ENCODE measurements at places on chromosomes 16 and 17.

GRCh38 chr16:87930456-87930855 lies 5.9 kb downstream of the CA5A start:
- peak; percentile 40 for DNase-seq

DNA sequence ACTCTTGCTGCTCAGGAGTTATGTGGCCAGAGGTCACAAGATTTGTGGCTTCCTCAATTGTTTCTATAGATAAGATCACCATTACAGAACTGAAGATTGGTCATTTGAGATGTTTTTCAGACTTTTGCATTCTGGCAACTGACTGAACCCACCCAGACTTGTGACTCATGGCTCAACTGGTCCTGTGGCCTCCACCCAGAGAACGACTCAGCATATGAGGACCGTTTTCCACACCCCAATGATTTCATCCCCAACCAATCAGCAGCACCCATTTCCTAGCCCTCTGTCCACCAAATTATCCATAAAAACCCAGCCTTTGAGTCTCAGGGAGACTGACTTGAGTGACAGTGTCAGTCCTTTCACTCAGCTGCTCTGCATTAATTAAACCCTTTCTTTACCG lies 143.2 kb upstream of the ASIC2 start:
- DNase-seq = peak; percentile 17

DNA sequence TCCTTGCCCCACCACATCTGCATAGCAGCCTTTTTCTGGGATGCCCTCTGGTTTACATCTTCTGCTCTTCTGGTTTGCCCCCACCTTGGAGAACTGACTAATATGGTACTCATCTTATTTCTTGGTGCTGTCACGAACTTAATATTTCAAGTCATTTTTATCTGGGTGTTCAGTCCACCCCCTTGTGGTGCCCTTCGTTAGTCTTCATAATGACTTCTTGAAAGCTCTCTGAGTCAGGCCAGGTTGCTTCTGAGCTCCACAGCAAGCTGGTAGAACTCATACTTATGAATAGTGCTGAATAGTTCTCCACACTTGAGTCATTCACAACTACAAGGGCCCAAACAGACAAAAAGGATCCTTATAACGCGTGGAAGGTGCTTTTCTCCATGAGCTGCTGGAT lies 35.8 kb upstream of the TEKT3 start:
- no peak for DNase-seq

DNA sequence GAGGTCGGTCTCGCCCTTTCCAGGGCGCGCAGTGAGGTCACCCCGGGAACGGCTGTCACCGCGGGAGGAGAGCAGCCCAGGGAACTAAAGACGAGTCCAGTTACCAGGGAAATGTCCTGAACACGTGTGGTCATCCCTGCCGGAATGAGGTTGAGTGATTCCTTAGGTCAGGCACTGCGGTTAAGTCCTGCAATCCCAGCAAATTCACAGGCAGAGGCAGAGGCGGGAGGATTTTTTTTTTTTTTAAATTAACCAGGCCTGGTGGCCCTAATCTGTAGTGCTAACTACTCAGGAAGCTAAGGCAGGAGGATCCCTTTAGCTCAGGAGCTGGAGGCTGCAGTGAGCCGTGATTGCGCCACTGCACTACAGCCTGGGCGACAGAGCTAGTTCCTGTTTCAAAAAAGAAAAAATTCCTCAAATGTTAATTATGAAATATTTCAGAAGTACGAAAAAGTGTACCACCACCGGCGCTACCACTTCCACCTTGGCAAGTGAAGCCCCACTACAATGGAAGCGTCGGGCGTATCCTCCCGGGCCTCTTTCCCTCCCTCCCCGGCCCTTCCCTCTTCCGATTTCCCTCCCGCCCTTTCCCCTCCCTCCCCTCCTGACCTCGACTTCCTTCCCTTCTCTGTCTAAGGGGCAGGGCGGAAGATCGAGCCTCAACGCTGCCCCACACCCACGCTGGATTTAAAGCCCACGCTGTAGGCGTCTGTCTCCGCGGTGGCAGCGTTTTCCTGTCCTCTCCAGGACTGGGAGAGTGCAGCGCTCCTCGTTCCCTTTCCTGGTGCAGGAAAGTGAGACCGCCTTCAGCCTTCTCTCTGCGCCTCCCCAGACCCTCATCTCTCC lies 27.3 kb downstream of the SLFN11 start:
- DNase-seq = peak; percentile 90

- peak; percentile 64 for DNase-seq
Observed at GRCh38 chr16:10521681-10522274, 58.6 kb downstream of the EMP2 start.

GRCh38 chr17:9470171-9470570 lies 105.4 kb downstream of the STX8 start:
- DNase-seq = peak; percentile 64

- peak; percentile 50 for DNase-seq
Observed at GRCh38 chr17:34420254-34420766, 57.3 kb upstream of the CCL1 start.

- DNase-seq = no peak
Observed at GRCh38 chr16:31331141-31331764, 23.7 kb upstream of the ITGAX start.

DNA sequence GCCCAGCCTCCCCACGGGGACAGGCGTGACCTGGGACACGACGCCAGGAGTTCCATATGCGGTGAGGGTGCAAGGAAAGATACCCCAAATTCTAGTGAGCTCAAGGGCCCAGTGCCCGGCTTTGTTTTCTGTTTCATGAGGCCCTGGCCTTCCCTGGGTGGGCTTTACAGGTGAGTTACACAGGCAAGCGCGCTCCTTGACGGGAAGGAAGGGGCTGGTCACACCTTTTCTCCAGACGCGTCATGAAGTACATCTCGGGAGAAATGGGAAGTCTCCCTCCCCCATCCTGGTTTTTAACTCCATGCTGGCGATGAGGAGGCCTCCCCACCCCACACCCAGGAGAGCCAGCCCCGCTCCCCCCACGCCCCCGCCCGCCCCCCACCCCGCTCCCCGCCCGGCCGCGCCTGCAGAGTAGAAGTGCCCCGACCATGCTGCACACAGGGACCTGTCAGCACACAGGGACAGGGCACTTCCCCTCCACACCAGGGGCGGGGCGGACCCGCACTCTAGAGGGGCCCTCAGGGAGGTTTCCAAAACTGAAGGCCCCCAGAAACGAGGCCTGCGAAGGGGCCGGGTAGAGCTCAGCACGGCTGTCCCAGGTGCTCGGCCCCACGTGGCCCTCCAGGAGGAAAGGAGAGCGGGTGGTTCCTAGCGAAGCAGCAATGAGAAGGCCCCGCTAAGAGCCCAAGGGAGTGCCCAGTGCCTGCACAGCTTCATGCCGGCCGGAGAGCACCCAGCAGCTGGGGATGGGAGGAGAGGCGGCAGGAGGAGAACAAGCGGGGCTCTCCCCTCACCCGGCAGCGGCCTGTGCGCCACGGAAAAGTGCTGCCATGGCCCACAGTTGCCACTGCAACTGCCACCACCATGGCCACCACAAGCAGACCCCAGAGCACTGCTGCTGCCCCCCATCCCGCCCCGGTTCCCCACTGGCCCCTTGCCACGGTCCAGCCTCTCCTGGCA lies 7.7 kb downstream of the CYB561 start:
- no peak for DNase-seq

- DNase-seq = peak; percentile 88
Observed at GRCh38 chr17:68981288-68981687, 26.1 kb upstream of the ABCA8 start.

- DNase-seq = no peak
Observed at GRCh38 chr16:71367241-71367976, 8.9 kb downstream of the CALB2 start.

DNA sequence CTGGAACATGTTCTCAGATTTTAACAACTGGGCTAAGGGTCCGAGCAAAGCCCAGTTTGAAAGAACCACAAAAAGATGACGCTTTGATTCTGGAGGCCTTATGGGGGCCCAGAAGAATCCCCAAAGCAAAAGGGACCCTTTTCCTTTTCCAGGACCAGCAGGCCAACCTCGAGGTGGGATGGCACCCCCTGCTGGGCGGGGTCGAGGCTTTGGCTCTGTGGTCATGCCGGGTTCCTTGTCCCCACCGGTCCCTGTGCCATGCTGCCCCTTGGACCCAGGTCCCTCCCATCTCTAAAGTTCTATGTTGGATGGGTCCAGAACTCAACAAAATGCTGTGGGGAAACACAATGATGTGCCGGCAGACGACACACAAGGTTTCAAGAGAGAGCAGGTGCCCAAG lies 30.9 kb downstream of the TMEM204 start:
- no peak for DNase-seq

DNA sequence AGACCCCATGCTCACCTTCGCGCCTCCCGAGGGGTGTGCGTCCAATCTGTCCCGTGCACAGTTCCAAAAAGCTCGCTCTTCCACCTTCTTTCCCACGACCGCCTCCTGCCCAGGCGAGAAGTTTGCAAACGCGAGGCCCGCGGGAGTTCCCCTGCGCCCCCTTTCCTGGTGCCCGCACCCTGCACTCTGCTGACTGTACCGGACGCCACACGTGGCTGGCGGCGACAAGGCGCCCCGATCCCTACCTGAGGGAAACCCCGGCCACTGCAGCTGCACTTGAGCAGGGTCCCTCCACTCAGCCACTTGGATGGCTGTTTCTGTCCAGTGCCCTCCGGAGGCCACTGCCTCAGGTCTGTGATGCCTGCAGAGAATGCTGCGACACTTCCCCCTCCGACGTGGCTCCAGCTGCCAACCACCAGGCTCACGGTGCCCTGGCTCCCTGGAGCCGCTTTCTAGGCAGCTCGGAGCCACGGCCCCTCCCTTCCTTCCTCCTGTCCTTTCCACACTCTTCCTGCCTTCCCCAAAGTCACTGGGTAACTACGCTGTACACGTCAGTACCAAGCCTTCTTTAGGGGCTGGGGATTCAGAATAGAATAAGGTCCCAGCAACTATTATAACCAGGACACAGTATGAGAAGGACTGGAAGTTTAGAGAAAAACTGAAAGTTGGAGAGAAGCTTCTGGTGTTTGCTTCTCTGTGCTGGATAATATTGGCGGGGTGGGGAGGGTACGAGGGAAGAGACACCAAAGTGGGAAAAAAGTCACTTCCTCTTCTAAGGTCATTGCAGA lies at the start of gene MLKL:
Gene MLKL, minus strand, starts transcription at position 425 of the 788 bp plus-strand sequence. CDS start 5,105 bp downstream, outside the sequence.
- peak; percentile 79 for DNase-seq

DNA sequence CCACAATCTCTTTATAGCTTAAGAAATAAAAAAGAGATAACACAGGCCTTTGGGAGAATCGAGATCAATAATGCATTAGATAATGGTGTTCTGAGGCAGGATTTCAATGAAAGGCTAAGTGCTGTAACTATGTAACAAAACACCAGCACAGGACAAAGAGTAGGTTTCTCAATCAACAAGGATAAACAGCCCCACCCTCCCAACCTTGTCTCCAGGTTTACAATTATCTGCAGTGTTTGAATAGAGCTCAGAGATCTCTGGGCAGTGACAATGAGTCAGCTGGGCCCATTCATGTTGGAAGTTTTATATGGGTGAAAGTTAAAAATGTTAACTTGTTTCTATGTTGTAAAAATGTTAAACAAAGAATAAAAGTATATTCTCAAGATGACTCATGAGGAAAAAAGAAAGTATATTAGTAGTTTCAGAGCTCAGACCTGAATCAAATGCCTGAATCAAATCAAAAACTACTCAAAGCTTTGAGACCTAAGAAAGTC lies 17.0 kb upstream of the KRT20 start:
- DNase-seq = no peak

DNA sequence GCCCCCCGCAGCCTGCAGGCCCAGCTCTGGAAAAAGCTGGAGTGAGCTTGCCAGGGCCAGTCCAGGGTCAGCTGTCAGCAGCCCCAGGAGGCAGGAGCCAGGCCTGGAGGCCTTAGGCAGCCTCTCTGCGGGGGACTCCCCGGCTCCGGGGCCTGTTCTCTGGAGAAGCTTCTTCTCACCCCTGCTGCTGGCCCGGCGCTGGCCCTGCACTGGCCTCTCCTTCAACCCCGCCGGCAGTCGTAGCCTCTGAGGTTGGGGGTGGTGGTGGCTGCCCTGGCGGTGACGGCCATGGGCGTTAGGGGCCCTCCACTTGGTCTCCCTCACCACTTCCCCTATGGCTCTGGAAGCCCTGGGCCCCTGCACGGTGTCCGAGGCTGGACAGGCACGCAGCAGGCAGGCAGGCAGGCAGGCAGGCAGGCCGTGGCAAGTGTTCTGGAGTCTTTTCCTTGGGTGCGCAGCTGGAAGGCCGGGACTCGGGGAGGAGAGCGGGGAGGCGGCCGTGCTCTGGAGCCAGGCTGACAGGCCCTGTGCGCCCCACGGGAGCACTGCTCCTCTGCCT lies 2.1 kb downstream of the FOXF1 start:
- DNase-seq = no peak

GRCh38 chr16:16075488-16076422 lies 126.3 kb downstream of the ABCC1 start:
- peak; percentile 97 for DNase-seq

GRCh38 chr17:50127697-50128361 lies 2.1 kb downstream of the SAMD14 start:
- peak; percentile 76 for DNase-seq

DNA sequence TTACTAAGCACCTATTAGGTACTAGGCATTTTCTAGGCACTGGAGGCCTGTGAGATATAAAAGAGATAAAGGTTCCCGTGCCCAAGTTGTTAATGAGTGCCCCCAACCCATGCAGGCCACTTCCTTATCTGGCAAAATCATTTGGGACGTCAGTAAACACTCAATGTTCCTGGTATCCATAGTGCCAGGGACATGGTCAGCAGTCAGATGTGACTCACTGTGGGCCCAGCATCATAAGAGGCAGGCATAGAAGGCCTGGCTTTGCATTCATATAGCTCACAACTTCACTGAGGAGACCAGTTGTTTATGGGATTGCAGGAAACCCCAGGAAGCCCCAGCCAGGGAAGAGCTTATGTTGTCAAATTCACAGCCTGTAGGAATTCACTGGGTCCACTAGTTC lies 81.1 kb downstream of the MRC2 start:
- no peak for DNase-seq

GRCh38 chr17:37135576-37135975 lies 186.8 kb downstream of the AATF start:
- no peak for DNase-seq

GRCh38 chr16:50684823-50685461 lies 3.8 kb upstream of the SNX20 start:
- peak; percentile 83 for DNase-seq

DNA sequence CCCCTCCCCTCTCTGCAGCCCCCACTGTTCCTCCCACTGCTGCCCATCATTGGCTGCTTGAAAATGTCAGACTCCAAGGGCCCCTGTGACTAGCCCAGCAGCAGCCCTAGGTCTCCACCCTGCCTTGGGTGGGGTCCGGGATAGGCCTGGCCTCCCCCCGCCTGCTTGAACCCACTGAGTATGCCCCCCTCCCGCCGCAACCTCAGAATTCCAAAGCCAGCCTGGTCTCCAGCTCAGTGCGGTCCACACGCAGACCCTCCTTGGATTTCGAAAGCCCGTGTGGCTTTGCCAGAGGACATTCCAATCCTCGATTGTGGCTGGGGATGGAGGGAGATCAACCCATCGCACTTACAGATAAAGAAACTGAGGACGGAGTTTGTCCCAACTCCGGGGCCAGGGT lies 6.4 kb downstream of the DPEP1 start:
- no peak for DNase-seq

DNA sequence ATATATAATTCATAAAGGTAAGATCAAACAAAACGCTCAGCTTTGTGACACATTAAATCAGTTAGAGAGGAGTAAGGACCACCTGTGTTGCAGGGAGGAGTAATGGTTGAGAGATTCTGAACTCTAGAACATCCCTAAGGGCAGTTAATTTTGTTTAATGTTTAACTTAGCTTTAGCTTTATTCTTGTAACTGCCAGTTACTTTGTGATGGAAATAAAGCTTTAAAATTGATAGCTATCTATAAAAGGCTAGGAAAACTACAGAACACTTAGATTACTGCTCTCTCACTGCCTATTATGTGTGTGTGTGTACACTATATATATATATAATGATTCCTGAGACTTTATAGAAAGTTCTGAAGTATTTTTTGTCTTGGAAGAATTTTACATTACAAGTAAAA lies 37.8 kb downstream of the PTRH2 start:
- no peak for DNase-seq

- DNase-seq = no peak
Observed at GRCh38 chr17:13346592-13346991, 255.1 kb downstream of the HS3ST3A1 start.
